ENCODE measurements at places on chromosomes 16 and 17.

DNA sequence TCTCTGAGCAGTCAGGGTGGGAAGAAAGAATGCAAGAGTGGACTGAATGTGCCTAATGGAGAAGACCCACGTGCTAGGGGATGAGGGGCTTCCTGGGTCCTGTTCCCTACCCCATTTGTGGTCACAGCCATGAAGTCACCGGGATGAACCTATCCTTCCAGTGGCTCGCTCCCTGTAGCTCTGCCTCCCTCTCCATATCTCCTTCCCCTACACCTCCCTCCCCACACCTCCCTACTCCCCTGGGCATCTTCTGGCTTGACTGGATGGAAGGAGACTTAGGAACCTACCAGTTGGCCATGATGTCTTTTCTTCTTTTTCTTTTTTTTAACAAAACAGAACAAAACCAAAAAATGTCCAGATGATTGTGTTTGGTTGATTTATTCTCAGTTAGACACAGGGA, 14.1 kb downstream of the IGFBP4 start:
- DNase-seq, result no peak

DNA sequence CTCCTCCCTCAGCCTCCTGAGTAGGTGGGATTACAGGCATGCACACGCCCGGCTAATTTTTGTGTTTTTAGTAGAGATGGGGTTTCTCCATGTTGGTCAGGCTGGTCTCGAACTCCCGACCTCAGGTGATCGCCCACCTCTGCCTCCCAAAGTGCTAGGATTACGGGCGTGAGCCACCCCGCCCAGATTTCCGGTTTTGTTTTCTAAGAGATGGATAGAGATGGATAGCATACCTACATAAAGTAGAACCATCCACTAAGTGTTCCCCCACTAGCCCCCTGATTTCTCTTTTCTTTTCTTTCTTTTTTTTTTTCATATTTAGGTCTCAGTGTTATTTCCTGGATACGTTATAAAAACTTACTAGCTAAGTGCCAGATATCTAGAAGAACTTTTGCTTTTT, 2.0 kb downstream of the WSB1 start:
- no peak for DNase-seq

GRCh38 chr16:80852261-80852872, 48.0 kb upstream of the CDYL2 start:
- no peak for DNase-seq

DNA sequence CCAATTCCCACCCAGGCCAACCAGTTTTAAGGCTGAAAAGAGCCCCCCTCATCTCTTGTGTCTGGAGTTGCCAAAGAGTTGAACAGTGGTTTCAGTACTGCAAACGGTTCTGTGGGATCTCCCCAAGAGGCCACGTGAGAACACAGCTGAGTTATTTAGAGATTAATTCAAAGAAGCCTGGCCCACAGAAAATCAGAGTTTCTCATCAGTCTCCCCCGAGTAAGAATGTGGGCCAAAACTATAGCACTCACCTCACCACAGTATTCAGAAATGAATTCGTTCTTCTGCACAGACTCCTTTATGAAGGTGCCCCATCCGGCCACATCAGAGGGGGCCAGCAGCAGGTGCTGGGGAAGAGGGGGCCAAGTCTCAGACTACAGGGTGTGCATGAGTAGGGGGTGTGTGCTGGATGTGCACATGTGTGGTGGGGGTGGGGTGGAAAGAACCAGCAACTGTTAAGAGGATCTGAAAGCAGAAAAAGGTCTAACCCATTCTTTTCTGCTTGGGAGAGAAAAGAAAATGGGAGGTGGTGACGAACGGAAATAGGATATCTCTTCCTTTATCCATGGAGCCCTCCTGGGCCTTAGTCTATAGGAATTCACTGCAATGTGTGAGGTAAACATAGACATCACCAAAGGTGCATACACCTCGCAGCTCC, 22.6 kb downstream of the CNTNAP1 start:
- DNase-seq, result no peak

DNA sequence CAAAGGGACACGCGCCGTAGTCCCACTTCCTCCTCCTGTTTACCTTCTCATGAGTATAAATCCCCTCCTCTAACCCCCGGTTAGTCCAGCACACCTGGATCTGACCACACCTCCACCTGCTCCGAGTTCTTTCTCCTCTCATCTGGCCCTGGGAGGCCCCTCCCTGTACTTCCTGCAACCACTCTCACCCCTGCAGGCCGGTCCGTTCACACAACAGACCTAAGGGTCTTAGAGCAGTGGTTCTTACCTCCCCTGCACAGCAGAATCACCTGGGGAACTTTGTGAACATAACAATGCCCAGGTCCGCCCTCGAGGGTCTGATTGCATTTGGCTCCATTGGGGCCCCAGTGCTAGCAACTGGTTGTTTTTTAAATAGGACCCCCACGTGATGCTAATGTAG, 24.8 kb downstream of the TMEM114 start:
- no peak for DNase-seq

DNA sequence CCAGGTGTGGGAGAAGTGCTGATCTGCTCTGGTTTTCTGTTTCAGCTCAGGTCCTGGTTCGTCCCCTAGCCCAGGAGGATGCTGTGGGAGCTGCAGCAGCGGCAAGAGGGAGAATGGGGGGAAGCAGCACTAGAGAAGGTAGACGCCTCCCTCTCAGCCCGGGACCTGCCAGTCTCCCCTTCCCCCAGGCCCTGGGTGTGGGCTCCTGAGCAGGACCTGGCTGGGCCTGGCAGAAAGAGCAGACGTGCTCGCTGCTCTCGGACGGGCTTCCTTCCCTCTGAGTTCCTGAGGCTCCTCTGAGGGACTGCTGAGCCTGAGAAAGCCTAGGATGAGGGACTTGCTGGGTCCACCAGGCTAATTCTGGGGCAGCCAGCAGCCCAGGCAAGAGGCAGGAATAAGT, 3.1 kb downstream of the PRCD start:
- DNase-seq, result no peak

DNA sequence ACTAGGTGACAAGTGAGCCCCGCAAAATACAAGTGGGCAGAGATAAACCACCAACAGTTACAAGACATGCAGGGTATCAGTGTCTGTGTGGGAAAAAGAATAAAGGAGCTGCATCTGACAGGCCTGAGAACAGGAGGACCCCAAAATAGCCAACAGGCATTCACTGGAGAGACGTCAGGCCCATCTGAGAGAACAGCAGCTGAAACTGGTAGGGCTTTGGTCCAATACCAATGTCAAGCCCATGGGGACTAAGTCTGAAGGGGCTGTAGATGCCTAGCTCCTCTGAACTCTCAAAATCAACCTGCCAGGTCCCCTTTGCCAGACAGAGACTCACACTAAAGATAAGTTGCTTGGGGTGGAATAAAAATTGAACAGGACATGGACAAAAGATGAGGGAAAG, 30.5 kb upstream of the TANC2 start:
- no peak for DNase-seq

DNA sequence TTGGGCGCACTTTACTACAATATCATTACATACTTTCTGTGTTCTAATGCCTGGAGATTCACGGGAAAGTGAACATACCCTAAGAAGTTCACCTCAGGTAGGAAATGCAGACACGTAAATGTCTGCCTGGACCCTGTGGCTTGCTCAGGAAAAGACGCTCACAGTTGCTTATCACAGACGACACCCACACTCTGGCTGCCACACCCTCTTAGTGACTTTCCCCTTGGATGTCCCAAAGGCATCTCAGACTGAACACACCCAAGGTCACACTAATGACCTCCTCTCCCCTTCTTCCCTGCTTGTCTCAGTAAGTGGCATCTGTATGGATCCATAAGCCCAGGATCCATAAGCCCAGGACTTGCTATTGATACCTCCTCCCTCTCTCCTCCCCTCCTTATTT, 32.6 kb downstream of the CDRT15 start:
- DNase-seq, result no peak

DNA sequence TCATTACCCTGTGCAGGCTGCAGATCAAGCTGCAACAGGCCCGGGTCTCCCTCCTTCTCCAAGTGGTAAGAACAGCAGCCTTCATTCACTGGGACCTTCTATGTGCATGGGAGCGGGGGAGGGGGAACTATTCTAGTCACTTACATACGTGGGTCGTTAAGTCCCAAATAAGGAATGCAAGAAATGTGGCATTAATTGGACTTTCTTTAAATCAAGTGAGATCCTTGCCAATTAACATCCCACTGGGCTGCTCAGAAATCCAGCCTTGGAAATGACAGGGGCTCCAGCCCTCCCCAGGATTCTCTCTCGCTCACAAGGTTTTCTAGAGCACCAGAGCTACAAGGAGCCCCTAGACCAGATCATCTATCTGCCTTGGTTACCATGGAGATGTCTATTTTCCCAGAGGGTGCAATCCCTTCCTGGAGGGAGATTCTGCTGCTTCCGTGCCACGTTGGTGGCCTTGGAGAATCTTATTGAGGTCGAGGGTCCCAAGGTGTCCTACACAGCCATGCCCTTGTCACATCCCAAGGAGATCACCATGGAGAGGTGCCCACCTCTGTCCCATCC, 5.2 kb upstream of the EIF1 start:
- DNase-seq, result no peak

DNA sequence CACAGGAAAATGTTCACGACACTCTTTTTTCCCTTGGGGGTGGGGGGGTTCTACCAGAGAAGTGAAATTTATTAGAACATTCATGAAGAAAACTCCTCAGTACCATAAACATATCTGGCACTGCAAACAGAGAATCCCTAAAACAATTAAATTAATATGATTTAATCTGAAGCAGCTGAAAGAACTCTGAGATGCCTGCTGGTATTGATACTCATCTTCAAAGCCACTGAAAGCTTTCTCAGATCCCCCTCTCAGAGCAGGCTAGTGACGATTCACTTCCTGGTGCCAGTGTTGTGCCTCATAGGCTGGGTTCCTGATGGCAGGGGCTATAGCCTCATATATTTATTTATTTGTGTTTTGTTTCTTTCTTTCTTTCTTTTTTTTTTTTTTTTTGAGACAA, 52.7 kb downstream of the MYH10 start:
- DNase-seq, result no peak

- DNase-seq, result no peak
These were observed 43.2 kb downstream of the C16orf82 start for GRCh38 chr16:27109666-27110523.

DNA sequence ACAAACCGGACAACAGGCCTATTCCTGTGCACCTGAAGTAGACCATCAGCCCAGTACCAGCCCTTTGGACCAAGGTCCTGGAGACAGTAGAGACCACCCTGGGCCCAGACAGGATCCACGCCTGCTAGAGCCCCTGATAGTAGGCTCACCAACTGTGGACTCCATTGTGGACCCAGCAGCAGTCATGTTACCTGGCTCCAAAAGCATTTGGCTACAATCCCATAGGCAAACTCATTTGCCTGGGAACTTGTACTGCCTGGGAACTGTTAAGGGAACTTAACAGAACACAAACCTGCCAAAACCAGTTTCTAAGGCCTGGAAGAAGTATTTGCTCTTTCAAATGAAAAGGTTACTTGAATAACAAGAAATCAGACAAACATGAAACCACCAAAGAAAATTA, 10.0 kb upstream of the ACSM1 start:
- no peak for DNase-seq

- no peak for DNase-seq
These were observed 126.3 kb upstream of the IRX3 start for GRCh38 chr16:54412777-54413455.

DNA sequence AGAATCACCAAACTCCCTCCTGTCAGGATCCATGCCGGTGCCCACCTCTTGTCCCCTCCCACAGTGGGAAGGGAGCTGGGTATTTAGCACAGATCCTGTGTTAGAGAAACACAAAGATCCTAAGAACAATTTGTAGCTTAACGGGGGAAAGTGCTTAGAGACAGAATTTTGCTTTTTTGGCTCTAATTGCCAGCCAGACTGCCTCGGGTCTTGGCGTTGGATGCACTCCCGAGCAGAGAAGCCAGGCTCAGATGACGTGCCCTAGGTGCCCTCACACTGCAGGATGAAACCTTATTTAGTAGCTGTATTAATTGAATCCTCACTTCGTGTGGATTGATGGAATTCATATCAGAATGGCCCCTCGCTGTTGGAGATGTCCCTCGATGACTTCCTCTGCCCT, 22.5 kb upstream of the MAF start:
- no peak for DNase-seq

GRCh38 chr16:47523342-47524006, 62.3 kb downstream of the PHKB start:
- no peak for DNase-seq

- DNase-seq, result no peak
These were observed 17.0 kb downstream of the CRYM start for GRCh38 chr16:21260870-21261791.

Data from NCI-H524 treated with DMSO at 0.1 percent for 48 hours (cell line).